Stimulated activated CD4-positive, alpha-beta T cell treated with anti-CD3 and anti-CD28 coated beads, Interleukin-2, amount 100 ng/mL, for 24 hours (primary cell): ENCODE measurements at places on chromosomes 7 and 10.
A peak's percentile ranks its signal among the peaks of the same experiment; 100 is the strongest.

DNA sequence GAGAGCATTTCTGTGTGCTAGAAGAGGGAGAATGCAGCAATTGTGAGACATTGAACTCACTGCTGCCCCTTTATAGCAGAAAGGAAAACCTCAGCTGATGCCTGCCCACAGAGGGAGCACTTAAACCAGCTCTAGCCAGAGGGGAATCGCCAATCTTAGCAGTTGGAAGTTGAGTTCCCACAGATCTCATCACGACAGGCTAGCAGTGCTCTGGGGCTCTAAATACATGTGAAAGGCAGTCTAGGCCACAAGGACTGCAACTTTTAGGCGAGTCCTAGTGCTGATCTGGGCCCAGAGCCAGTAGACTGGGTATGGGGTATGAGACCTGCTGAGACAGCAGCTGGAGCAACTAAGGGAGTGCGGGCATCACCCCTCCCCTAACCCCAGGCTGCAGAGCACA is 25.2 kb upstream of the PRR15 start:
- DNase-seq = no peak

GRCh38 chr7:71354716-71355115 is 222.8 kb downstream of the GALNT17 start:
- DNase-seq = no peak

DNA sequence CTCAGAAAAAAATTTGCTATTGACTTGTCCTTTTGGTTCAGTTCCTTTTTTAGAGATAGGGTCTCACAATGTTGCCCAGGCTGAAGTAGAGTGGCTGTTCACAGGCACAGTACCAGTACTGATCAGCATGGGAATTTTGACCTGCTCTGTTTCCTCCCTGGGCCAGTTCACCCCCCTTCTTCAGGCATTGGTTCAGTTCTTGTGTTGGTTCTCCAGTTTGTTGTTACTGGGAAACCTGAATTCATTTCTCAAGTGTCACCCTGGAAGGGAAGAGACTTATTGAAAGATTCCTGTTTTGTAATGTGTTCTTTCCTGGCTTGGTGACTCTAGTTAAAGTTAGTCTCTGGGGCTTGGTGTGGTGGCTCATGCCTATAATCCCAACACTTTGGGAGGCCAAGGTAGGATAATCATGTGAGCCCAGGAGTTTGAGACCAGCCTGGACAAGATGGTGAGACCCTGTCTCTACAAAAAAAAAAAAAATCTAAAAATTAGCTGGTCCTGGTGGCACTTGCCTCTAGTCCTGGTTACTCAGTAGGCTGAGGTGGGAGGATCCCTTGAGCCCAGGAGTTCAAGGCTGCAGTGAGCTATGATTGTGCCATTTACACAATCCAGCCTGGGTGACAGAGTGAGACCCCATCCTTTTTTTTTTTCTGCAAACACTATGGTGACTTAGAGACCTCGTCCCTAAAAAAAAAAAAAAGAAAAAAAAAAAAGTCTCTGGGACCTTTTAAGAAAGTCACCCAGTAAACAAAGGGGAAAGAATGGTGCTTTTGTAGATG is 52.7 kb downstream of the CNNM2 start:
- no peak for DNase-seq

DNA sequence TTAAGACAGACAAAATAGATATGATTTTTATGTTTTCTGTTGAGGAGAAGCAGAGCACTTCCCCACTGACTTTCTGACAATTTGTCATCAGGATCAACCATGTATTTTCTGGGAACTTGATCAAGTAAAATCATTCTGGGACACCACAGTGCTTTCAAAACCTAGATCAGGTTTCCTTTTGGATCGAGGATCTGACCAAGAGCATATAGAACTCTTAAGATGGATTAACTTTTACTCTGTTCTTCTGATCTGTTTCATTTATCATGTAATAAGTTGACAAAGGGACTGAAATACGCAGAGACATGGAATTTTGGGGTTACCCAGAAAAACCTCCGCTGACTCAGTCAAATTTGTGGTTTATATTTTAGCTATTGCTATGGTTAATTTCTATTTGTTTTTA is 136.0 kb upstream of the WNT16 start:
- no peak for DNase-seq

DNA sequence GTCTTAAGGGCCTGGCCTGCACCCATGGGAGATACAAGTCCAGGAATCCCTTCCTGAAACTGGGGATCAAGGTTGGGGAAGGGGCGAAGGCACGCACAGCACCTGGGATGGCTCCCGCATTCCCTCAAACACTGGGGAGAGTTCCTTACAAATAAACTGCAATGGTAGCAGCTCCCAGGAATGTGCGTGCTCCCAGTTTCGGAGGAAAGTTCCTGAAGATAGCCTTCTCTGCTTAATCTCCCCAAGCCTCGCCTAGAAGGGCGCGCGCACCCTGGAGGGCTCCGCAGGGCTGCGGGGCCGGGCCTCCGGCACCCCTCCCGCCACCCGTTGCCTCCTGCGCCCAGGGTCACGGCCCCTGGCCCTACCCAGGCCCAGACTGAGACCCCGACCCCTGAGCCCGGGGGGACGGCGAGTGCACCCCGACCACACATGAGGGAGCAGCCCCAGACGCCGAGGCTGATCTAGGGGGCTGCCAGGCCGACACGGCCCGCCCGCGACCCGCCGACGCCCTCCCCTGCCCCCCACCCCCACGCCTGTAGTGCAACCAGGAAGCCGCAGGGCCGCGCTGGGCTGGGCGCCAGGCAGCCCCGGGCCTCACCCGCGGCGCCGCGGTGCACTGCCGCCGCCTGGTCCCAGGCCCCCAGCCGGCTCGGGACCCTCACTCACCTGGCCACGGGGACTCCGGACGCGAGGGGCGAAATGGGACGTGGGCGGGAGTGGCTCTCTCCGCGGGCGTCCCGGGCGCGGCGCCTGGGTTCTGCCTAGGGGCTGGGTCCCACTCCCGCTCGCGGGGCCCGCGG is 460 bp downstream of the ANXA11 start:
- DNase-seq = peak; percentile 40

DNA sequence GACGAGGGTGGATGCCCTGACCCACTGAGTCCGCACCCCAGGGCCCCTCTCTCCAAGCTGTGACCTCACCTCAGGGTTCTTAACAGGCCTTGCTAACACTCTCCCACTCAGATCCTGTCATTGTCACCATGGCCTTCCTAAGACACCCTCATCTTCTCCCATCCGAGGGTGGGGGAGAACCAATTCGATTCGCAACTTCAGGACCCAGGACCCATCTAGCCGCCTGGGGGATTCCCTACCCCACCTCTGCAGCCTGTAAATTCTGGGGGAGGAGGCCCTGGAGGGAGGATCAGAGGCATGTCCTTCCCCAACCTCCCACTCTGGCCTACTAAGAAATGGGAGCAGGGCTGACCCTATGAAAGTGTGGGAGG is 17.4 kb downstream of the TRIM8 start:
- no peak for DNase-seq

GRCh38 chr7:52270301-52270700 is 765.1 kb upstream of the POM121L12 start:
- DNase-seq = no peak

- DNase-seq = peak; percentile 85
These were observed 11.9 kb downstream of the HNRNPF start for GRCh38 chr10:43396928-43397624.

GRCh38 chr10:1366322-1366691 is 310.1 kb downstream of the WDR37 start:
- no peak for DNase-seq

GRCh38 chr10:3772361-3773171 is 12.4 kb downstream of the KLF6 start:
- no peak for DNase-seq

DNA sequence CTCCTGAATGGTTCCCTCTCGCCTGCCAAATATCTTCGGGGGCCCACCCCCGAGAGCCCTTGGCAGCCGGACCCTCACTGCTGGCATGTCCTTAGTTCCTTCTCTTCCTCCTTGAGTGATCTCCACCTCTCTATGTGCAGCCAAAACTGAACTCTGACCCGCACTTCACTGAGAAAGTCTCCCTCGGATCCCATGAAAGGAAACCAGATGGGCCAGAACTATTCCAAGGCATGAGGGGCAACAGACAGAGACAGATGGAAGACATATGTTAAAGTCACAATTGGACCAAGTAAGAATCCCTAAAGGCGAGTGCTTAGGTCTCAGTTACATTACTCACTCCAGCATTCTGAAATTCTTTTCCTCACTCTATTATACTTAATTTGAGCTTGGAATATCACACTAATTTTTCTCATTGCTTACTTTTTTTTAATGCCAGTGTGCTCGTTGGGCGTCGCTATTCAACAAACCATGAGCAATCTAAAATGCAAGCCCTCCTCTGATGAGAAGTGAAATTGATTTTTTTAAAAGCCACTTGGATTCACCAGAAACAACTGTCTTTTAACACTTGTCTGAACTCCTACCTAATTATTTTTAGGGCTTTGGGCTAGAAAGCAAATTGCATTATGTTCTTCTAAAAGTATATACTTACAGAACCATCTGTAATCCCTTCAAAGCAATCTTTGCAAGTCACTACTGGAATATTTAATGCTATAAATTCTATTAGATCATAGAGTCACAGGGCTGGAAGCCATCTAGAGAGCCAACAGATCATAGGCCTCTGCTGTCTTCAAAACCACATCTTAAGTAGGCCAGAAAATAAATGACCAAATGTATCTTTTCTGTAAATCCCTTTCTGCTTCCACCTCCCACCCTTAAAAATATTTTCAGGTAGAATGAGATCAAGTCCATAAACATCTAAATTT is 43.3 kb upstream of the EZH2 start:
- DNase-seq = no peak

GRCh38 chr10:62046522-62047227 is 145.2 kb downstream of the ARID5B start:
- DNase-seq = peak; percentile 49

DNA sequence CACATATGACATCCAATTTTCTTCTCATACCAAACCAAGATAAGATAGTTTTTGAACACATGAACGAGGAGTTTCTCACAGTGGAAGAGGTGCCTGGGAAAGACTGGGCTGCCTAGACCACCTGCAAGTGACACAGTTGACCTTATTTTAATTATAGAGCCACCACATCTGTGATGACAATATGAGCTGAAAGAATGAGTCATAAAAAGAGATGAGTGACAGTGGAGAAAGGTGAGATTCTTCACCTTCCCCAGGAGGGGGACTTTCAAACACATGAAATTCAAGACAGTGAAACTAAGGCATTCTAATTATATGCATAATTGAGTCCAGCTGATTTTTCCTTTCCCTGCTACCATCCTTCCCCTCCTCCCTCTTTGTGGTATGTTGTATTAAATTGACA is 475.5 kb downstream of the NXPH1 start:
- DNase-seq = no peak

- no peak for DNase-seq
These were observed 186.1 kb downstream of the PRKG1 start for GRCh38 chr10:51260376-51260775.

GRCh38 chr10:5625992-5626777 is 40.2 kb downstream of the ASB13 start:
- no peak for DNase-seq

DNA sequence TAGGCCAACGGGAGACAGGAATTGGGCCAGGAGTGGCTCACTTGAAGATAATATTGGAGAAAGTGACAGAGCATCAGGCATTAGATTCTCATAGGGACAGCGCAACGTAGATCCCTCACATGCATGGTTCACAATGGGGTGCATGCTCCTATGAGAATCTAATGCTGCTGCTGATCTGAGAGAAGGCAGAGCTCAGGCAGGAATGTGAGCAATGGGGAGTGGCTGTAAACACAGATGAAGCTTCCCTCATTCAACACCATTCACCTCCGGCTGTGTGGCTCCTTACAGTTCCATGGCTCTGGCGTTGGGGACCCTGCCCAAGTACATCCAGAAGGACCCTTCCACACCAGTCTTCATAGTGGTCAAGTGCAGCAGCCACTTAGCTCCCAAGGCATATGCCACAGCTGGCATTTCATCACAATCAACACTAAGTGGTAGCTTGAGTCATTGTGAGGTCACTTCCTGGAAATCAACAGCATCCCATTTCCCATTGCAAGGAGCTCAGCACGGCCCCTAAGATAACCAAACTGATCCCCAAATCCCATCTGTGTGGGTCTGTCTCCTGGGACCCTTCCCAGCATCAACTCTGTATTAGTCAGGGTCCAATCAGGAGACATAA is 174.5 kb downstream of the TPST1 start:
- DNase-seq = no peak

- no peak for DNase-seq
These were observed 75.8 kb downstream of the CUL1 start for GRCh38 chr7:148774471-148774870.

- no peak for DNase-seq
These were observed 93.5 kb downstream of the CTBP2 start for GRCh38 chr10:125066764-125067450.

DNA sequence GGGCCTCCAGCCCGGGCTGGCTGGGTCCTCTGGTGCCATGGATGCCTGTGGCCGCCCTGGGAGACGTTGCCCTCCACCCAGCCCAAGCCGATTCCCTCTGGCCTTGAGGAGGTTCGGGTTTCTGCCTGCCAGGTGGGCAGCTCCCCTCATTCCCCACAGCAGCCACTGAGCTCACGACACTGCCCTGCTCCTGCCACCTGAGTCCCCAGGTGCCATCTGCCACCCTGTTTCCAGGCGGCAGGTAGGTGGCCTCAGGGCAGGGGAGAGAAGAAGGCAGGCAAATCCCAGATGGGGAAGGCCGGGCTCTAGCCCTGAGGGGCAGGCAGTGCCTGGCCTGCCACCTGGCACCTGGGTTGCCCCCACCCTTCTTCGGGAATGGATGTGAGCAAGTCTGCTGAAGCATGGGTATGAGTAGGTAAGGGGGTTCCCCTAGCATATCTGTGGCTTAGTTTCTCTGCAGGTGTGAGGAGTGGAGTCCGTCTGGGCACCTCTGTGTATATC is 92.2 kb upstream of the PPIF start:
- no peak for DNase-seq

GRCh38 chr7:43700059-43700501 is 29.2 kb downstream of the COA1 start:
- no peak for DNase-seq

GRCh38 chr10:45557275-45557905 is 115.2 kb downstream of the ZFAND4 start:
- no peak for DNase-seq

- DNase-seq = no peak
These were observed 77.6 kb upstream of the RSU1 start for GRCh38 chr10:16894821-16895220.

DNA sequence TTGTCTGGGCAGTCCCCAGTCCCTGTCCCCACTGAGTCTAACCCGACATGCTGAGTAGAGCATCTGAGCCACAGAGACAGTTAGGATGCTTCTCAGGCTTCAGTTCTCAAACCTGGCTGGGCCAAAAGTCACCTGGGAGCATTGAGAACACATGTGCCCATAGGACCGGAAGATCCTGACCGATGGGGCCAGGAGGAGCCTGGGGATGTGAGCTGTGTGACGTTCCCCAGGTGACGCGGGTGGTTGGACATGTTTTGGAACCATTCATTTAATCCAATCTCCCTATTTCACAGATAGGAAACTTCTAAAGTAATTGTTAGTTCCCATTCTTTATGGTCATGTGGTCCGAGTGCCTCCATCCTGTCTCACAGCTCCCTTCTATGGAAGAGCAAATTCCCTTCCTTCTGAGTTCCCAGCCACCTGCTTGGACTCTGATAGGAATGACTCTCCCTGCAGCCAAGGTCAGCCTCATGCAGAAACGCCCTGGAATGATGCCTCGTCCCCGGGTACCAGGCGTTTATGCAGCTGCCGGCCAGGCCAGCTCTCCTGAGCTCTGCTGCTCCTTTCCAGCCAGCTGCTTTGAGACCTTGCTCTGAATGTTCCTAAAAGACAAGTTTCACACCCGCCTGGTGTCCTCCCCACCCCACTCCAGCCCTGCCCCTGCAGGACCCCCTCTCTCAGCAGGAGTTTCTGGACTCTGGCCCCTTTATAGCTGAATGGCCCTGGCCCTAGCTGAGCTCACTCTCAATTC is 166.5 kb upstream of the RHEB start:
- DNase-seq = no peak

- DNase-seq = no peak
These were observed 76.2 kb upstream of the KIF5B start for GRCh38 chr10:32132357-32132946.
